Activated CD8-positive, alpha-beta memory T cell treated with anti-CD3 and anti-CD28 coated beads, Interleukin-2, amount 50 U/mL, for 48 hours (primary cell): ENCODE measurements at places on chromosomes 12 and 14.

DNA sequence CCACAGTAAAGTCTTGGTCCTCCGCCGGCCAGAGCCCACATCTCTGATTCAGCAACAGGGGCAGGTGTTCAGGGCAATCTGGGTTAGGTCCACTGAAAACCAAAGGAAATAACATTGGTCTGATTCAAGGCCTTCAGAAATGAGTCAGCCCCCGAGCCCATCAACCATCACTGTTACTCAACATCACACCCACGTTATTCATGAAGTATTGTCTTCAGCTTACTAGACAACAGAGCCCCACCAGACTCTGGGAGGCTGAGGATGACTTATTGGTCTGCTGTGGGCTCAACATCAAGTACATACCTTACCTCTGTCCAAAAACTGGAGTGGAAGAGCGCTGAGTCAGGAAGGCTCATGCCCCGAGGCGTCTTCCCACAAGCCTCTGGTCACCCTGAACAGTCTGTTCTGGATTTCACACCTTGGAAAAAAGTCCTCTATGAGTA is 97.5 kb downstream of the ZFP36L1 start:
- no peak for DNase-seq

- DNase-seq, result no peak
Observed at GRCh38 chr14:102785595-102785963, 8.3 kb downstream of the TRAF3 start.

GRCh38 chr14:72652179-72652578 is 241.7 kb downstream of the DPF3 start:
- DNase-seq, result no peak

- DNase-seq, result no peak
Observed at GRCh38 chr12:119440803-119441360, 106.4 kb downstream of the CCDC60 start.

GRCh38 chr12:31316891-31317290 is 9.1 kb downstream of the SINHCAF start:
- no peak for DNase-seq

GRCh38 chr12:108121320-108121719 is 7.8 kb upstream of the WSCD2 start:
- DNase-seq, result no peak

DNA sequence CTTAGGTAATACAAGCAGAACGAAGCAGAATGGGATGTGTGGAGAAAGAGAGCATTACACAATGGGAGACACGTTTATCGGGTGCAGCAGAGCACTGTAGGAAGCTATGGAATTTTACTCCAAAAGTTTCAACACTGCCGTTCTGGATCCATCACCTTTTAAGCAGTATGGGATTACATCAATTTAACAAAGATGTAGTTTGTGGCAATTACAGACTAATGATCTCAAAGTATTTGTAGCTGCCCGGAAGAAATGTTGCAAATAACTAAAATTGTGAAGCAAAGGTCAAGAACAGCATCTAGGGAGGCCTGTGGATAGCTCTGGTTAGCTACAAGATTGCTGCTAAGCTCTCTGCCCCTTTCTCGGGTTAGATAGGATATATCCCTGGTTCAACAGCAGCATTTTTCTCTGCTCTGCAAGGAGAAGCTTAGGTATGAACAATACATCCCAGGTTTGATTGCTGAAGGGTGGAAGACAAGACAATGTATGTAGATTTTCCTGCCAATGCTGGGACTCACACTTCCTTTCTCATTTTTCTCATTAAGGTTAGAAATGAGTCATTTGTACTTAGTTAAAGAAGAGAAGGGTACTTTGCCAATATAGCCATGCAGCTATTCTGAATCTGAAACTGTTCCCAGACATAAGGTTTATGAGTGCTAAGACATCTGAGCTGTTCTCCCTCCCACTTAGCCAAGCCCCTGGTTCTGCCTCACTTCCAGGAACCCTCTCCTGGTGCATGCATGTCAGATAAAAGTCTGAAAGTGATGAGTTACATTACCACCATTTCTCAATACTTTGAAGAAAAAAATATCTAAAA is 75.0 kb upstream of the HIF1A start:
- DNase-seq, result no peak

GRCh38 chr14:67270145-67270753 is 29.0 kb downstream of the PALS1 start:
- no peak for DNase-seq

DNA sequence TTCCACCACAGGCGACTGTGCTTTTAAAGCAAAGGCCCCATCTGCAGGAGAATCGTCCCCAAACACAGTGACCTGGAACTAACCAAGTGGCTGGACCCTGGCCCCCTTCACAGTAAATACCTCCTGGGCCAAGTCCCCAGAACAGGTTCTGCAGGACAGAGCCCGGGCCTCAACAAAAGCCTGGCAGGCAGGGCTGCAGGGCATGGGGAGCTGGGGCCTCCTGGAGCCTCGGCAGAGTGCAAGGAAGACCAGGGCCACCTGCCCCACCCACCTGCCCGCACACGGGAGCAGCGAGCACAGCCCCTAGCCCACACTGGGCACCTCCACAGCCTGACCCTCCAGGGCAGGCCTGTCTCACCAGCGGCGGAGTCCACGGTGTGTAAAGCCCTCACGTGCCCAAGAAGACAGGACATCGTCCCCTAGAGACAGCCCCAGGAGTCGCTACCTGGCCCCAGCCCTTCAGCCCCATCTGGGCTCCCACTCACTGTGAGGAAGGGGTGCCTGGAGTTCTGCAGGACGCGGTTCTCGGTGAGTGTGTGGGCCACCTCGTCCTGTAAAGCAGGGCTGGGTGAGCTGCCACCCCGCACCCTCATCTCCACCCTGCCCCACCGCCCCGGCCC is 21.0 kb downstream of the AKT1 start:
- DNase-seq, result no peak

DNA sequence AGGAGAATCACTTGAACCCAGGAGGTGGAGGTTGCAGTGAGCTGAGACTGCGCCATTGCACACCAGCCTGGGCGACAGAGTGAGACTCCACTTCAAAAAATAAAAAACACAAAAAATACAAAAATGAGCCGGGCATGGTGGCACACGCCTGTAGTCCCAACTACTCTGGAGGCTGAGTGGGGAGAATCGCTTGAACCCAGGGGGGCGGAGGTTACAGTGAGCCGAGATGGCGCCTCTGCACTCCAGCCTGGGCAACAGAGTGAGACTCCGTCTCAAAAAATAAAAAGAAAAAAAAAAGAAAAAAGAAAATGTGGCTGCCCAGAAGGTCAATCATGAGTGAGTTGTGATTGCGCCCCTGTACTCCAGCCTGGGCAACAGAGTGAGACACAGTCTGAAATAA is 9.2 kb downstream of the DNAJC22 start:
- DNase-seq, result no peak

- DNase-seq, result no peak
Observed at GRCh38 chr12:17456486-17456885, 633.5 kb downstream of the RERGL start.

DNA sequence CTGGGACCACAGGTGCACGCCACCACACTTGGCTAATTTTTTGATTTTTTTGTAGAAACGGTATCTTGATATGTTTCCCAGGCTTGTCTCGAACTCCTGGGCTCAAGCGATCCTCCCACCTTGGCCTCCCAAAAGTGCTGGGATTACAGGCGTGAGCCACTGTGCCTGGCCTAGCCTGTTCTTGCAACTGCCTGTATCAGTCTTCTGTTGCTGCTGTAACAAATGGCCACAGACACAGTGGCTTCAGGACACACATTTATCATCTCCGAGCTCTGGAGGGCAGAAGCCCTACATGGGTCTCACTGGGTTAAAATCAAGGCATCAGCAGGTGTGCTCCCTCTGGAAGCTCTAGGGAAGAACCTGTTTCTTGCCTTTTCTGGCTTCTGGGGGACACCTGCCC is 79.9 kb upstream of the NCOR2 start:
- DNase-seq, result no peak

DNA sequence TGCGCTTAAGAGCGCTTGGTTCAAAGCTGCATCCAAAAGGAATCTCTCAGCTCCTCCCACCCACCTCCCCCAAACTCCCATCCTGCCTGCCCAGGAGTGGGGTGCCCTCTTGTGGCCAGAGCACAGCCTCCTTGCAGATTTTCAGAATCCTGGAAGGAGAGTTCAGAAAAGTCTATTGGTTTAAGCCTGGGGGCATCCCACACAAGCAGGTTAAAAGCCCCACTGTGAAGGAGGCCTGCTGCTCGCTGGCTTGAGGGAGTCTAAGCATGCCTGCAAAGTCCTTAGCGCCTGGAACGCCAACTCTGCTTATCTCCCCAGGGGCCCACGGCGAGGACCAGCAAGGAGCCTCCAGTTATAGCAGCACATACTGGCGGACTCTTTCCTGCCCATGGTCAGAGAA is 297.1 kb downstream of the KSR2 start:
- no peak for DNase-seq

GRCh38 chr14:25904446-25904845 is 693.4 kb downstream of the NOVA1 start:
- DNase-seq, result no peak

DNA sequence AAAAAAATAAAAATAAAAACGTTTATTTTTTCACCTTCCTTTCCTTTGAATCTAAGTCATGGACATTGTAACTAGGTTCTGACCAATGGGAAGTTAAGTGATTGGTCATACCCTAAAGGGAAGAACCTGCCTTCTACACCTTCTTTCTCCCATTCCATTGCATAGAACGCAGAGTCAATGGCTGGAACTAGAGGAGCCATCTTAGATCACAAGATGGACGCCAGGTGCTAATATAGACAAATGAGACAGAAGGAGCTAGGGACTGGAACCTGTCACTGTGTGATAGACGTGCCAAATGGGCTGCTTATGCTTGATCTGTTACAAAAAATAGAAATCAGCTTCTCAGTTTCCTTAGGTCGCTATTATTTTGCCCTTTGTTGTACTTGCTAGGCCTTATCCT is 606.6 kb downstream of the MED13L start:
- no peak for DNase-seq

DNA sequence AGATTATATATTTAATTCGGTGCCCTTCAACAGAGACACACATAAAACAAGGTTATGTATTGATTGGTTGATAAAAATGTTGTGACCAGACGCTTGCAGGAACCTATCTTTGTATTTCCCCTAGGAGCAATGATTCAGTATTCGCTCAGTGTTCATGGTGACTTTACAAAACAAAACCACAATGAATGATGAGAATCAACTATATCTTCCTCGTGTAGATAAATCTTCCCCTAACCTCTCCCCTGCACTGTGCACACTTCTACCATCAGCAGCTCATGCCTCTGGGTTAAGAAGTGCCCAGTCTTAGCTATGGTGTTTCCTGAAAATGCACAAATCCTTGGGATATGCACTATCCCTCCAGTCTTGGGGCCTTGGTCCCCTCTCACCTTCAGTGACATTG is 16.3 kb downstream of the RIN3 start:
- DNase-seq, result no peak

GRCh38 chr12:45214749-45215418 is 1.0 kb upstream of the ANO6 start:
- no peak for DNase-seq

DNA sequence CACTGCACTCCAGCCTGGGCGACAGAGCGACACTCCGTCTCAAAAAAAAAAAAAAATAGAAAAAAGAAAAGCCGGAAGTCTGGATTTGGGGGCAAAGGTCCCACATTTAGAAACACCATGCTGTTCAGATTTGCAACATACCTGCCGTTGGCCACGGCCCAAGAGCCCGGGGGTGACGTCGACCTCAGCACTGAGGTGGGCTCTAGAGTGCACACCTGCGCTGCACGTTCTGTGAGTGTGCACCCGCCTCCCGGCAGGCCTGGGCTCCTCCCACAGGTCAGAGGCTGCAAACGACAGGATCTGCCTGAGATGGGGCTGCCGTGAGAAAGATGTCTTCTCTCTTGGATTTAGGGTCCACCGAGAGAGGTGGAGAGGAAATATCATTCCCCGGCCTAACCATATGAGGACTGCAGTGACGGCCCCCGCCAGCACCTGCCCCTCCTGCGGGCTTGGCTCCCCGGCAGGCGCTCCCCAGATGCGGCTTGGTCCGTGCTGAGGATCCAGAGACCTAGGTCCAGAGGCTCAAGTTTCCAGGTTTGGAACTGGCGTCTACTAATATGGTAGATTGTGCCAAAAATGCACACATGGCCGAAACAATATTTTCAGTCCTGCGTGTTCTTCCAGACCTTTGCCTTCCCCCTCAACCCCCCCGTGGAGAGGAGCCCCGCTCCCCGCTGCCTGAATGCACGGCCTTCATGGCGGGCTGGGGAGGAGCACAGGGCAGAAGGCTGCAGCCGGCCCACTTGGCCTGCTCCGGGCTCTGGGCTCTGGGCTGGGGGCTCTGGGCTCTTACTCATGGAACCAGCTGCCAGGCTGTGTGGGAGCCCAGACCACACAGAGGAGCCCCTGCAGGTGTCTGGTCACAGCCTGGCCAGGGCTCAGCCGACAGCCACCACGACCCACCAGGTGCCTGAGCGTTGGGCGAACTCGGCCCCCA is 58.8 kb upstream of the FBRSL1 start:
- no peak for DNase-seq

- DNase-seq, result no peak
Observed at GRCh38 chr14:105011312-105011990, 9.4 kb downstream of the CDCA4 start.

GRCh38 chr14:52112336-52113018 is 43.6 kb upstream of the NID2 start:
- DNase-seq, result no peak

DNA sequence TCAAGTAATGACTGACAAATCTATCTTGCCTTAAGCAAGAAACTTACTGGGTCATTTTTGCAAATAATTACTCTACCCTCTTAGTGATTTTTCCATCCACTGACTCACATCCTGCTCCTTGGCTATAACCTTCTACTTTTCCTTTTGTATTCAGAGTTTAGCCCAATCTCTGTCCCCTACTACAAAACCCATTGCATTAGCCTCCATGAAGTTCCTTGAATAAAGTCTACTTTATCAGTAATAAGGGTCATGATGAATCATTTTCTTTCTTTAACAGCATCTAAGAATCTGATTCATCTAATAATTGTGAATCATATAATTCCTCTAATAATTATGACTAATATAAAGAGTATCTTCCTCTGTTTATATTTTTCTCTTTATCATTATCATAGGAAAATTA is 132.6 kb downstream of the NTS start:
- DNase-seq, result no peak

GRCh38 chr12:53624956-53625355 is 1.2 kb downstream of the ATF7 start:
- DNase-seq, result no peak

- no peak for DNase-seq
Observed at GRCh38 chr14:99535448-99535847, 54.2 kb downstream of the CCNK start.

- DNase-seq, result no peak
Observed at GRCh38 chr12:34333337-34333736, 311.0 kb downstream of the ALG10 start.

GRCh38 chr12:54126696-54127537 is 61.9 kb downstream of the SMUG1 start:
- DNase-seq, result no peak

- no peak for DNase-seq
Observed at GRCh38 chr14:96844857-96845570, 47.8 kb downstream of the VRK1 start.

DNA sequence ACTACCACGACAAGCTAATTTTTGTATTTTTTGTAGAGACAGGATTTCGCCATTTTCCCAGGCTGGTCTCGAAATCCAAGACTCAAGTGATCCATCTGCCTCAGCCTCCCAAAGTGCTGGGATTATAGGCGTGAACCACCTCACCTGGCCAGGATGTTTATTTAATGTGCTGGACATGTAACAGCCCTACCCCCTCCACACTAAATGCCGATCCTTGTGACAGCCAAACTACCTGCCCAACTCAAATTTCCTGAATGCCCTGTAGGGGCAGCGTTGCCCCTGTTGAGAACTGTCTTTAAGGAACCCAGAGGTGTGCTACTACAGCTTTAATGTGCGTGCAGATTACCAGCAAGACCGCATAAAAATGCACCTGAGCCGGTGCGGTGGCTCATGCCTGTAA is 48.1 kb downstream of the KCNK13 start:
- DNase-seq, result no peak
